ENCODE measurements at places on chromosomes 1 and 21. TPM values are rescaled to one million over a fixed set of nuclear protein-coding genes. Genes with fewer than 3 reads are reported as not detected.
A peak's percentile ranks its signal among the peaks of the same experiment; 100 is the strongest.

- DNase-seq, result peak; percentile 54
Observed at GRCh38 chr1:119742202-119742601, 26.5 kb downstream of the HMGCS2 start.

DNA sequence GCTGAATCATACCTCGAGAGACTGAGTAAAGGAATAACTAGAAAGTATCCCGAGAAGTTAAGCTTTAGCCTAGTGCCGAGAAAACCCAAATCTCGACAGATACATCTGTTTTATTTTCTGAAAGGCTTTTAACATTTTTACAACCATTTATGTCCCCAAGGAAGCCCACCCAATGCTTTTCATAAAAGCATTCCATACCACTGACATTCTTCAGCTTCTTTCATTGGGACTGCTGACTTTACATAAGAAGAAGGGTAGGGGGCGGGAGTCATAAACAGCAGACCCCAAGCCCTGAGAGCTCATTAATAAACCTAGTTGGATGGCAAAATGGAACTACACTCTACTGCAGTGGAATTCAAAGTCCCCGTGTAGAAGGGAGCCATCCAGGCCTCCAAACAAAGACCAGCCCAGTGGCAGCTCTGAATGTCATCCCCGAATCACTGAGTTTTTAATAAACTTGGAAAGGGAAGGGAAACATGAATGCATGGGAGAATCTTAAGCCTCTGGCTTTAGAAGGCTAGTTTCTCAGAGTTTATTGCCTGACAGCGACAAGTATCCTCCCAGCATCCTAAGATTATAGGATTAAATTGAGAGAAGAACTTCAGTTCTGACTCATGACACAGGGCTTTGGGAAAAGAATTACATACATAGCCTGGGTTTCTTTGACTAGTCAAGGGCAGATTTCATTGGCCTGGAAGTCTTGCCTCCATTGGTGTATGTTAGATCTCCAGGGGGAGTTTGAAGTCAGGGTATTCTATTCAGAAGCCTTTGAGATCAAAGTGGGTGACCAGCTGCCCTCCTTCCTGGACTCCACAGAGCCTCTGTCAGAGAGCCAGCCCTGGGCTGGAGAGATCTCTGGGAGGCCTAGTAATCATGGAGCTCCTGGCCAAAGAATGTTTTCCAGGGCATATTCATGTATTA is 3.7 kb downstream of the ATF3 start:
- no peak for DNase-seq

DNA sequence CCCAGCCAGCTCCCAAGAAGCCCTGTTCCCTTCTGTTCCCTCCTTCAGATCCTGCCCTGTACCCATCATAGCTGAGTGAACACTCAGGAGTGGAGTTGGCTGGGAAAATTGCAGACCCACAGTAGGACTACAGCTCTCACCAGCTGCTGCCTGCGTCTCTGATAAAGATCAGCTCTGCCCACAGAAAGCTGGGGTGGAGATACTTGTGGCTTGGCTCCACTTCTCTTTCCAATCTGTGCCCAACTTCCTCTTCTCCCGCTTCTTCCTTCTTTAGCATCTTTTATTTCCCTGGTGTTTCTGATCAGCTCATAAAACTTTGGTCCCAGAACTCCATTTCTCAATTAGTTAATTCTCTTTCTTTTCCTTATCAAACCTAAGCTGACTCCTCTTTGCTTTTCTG is 5.5 kb upstream of the CD1A start:
- DNase-seq, result no peak

GRCh38 chr1:245484176-245484575 is 329.4 kb downstream of the KIF26B start:
- no peak for DNase-seq

DNA sequence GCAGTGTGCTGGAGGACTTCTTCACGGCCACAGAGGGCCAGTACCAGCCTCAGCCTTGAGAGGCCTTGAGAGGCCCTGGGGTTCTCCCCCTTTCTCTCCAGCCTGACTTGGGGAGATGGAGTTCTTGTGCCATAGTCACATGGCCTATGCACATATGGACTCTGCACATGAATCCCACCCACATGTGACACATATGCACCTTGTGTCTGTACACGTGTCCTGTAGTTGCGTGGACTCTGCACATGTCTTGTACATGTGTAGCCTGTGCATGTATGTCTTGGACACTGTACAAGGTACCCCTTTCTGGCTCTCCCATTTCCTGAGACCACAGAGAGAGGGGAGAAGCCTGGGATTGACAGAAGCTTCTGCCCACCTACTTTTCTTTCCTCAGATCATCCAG is 6.2 kb upstream of the HDAC1 start:
- no peak for DNase-seq

- no peak for DNase-seq
Observed at GRCh38 chr1:219126377-219126776, 47.3 kb upstream of the LYPLAL1 start.

The C1orf210 gene
- not detected for total RNA-seq

The ZFP69B gene
- 3.3 TPM for total RNA-seq

The GIPC2 gene
- total RNA-seq, result 2.3 TPM

The HRNR gene
- not detected for total RNA-seq

The CR1 gene
- total RNA-seq, result not detected

Measured in myocyte (in vitro differentiated cells).